Smooth muscle cell of the pulmonary artery (primary cell): ENCODE measurements at places on chromosomes 6 and 20. TPM values are rescaled to one million over a fixed set of nuclear protein-coding genes. Genes with fewer than 3 reads are reported as not detected.

Gene RBL1
- 5.5 and 7.3 TPM in 2 replicates for total RNA-seq

Gene LEMD2
- total RNA-seq: 56.8 and 74.5 TPM in 2 replicates

Gene SLC13A3
- 2.2 and 2.5 TPM in 2 replicates for total RNA-seq

Gene SEMG1
- total RNA-seq: not detected in 2 replicates

Gene CPXM1
- 0.33 TPM in 1 of 2 replicates, not detected in the other for total RNA-seq

Gene CYP39A1
- 0.07 and 0.78 TPM in 2 replicates for total RNA-seq

Gene BFSP1
- 1.3 and 1.6 TPM in 2 replicates for total RNA-seq

Gene CST4
- 0.33 and 0.50 TPM in 2 replicates for total RNA-seq

Gene EYA4
- 0.65 TPM in 1 of 2 replicates, not detected in the other for total RNA-seq

Gene KCNK16
- total RNA-seq: not detected in 2 replicates

Gene RAB32
- total RNA-seq: 70.8 and 89.8 TPM in 2 replicates

Gene MMUT
- 23.0 and 23.2 TPM in 2 replicates for total RNA-seq

Gene STX11
- total RNA-seq: 0.85 and 1.6 TPM in 2 replicates

Gene SOX4
- total RNA-seq: 11.7 and 34.2 TPM in 2 replicates

Gene SMLR1
- total RNA-seq: not detected in 2 replicates

Gene KHDC1L
- total RNA-seq: not detected in 2 replicates

Gene C6orf15
- not detected in 2 replicates for total RNA-seq

Gene KIF6
- 0.26 and 0.33 TPM in 2 replicates for total RNA-seq

Gene CSNK2B
- 75.1 and 82.0 TPM in 2 replicates for total RNA-seq

Gene CRIP3
- 0.39 TPM in 1 of 2 replicates, not detected in the other for total RNA-seq

Gene PTPRT
- under 0.01 and 0.07 TPM in 2 replicates for total RNA-seq
